ENCODE measurements at places on chromosomes 2 and 18. TPM values are rescaled to one million over a fixed set of nuclear protein-coding genes. Genes with fewer than 3 reads are reported as not detected.

- no peaks in the 10 kb centered on the region for H3K4me1 ChIP-seq
- no peaks in the 10 kb centered on the region for H3K27me3 ChIP-seq
- no peak for DNase-seq
- no peak overlapping the region for H3K4me3 ChIP-seq
- no peaks in the 10 kb centered on the region for H3K36me3 ChIP-seq
- no peak overlapping the region for H3K27ac ChIP-seq
These were observed 55.3 kb downstream of the HS1BP3 start for GRCh38 chr2:20595439-20596192.

GRCh38 chr2:34107811-34108210, 508.7 kb upstream of the FAM98A start:
- no peak for DNase-seq
- no peaks in the 10 kb centered on the region for H3K27me3 ChIP-seq
- no peak overlapping the region for H3K4me3 ChIP-seq
- peaks cover 5% of the 10 kb centered on the region for H3K4me1 ChIP-seq

GRCh38 chr2:84197901-84198300, 261.2 kb downstream of the SUCLG1 start:
- H3K27me3 ChIP-seq = no peaks in the 10 kb centered on the region
- H3K27ac ChIP-seq = no peak overlapping the region
- no peaks in the 10 kb centered on the region for H3K36me3 ChIP-seq

DNA sequence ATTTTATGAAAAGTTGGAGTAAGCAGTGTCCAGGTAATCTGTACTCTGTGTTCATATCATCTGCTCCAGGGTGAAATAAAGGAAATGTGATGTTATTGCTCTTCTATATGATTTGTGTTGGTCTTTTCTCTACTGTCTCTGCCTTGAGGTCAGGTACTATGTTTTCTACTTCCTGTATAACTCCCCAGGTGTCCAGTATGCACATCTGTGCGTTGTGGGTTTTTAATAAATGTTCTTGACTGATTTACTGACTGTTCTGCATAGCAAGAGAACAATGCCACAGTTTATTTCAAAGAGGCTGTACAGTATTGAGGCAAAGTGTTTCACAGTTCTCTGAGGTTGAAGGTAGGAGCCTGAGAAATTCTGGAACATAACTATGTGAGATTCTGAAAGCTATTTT, 89.7 kb downstream of the BABAM2 start:
- H3K27me3 ChIP-seq = no peaks in the 10 kb centered on the region
- no peaks in the 10 kb centered on the region for H3K4me1 ChIP-seq
- no peak overlapping the region for H3K4me3 ChIP-seq
- H3K36me3 ChIP-seq = no peaks in the 10 kb centered on the region

ABCG5 gene
- not detected for total RNA-seq
